NT2/D1 (cell line): ENCODE measurements at places on chromosomes 2 and 18.

DNA sequence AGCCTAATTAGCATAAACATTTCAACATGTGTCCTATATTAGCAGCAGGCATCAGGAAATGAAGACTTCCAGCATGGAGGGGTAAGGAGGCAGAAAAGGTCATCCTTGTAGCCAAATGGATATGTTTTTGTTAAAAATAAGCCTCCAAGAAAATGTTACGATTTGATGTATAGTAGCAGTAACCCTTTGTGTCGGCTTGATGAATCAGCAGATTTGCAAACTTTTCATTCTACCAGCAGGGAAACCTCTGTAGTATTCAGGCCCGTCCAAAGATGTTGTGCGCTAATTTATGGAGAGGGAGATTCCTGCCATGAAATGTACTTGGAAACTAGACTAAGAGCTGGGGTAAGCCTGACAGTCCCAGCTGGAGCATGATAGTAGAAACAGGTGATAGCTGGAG lies 780.8 kb upstream of the KLHL29 start:
- no peak for DNase-seq

DNA sequence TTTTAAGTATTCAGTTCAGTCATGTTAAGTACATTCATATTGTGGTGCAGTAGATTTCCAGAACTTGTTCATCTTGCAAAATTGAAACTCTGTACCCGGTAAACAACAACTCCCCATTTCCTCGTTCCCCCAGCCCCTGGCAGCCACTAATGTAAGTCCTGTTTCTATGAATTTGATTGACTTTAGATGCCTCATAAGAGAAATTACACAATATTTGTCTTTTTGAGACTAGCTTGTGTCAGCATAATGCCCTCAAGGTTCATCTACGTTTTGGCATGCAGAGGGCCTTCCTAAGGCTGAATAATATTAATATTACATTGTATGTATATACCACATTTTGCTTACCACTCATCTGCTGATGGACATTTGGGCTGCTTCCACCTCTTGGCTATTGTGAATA lies 30.9 kb downstream of the METTL21A start:
- no peak for DNase-seq

GRCh38 chr2:239502430-239503186 lies 101.8 kb upstream of the HDAC4 start:
- DNase-seq = no peak

DNA sequence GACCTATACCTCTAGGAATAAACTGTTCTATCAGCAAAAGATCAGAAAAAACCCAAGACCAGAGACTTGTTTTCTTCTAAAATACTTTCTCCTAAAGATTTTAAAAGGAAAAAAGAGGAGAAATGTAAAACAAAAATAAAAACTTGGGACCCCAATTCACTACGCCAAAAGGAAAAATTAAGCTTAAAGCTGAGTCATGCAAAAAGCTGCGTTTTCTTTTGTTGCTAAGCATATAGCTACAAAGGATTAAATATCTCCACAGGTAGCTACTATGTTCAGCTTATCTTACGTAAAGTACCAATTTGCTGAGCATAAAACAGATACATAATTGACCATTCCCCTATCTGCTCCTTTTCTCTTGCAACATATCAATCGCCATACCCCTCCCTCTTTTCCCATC lies 950.0 kb upstream of the NXPH2 start:
- no peak for DNase-seq

DNA sequence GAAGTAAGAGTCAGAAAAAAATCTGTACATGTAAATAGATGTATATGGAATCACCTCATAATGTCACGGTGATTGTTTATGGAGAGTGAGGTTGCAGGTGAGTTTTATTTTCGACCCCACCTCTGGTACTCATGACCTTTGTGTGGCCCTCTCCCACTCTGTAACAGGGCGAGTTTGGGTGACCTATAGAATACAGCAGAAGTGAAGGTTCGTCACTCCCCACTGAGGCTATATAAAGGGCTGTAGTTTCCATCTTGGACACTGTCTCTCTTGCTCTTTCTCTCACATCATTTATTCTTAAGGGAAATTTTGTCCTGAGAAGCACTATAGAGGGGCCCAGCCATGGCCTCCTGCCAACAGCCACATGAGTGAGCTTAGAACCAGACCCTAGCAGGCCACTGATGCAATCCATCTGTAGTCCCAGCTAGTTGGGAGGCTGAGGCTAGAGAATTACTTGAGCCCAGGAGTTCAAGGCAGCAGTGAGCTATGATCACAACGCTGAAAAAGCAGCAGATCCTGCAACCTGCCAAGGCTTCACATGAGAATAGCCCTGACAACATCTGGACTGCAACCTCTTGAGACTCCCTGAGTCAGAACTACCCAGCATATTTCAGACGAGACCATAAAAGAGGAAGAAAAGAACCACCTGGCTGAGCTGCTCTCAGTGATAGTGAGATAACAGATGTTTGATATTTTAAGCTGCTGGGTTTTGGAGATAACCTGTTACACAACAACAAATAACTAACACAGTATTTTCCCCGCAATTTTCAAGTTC lies 74.3 kb upstream of the SLC1A4 start:
- no peak for DNase-seq

DNA sequence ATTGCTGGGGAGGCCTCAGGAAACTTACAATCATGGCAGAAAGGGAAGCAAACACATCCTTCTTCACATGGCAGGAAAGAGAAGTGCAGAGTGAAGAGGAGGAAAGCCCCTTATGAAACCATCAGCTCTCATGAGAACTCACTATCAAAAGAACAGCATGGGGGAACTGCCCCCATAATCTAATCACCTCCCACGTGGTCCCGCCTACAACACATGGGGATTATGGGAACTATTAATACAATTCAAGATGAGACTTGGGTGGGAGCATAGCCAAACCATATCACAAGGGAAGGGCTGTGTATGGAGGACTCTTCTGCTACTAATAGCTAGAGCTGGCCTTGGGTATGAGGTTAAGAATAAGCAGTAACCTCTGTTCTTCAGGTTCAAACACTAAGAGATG lies 8.8 kb upstream of the SETBP1 start:
- no peak for DNase-seq

DNA sequence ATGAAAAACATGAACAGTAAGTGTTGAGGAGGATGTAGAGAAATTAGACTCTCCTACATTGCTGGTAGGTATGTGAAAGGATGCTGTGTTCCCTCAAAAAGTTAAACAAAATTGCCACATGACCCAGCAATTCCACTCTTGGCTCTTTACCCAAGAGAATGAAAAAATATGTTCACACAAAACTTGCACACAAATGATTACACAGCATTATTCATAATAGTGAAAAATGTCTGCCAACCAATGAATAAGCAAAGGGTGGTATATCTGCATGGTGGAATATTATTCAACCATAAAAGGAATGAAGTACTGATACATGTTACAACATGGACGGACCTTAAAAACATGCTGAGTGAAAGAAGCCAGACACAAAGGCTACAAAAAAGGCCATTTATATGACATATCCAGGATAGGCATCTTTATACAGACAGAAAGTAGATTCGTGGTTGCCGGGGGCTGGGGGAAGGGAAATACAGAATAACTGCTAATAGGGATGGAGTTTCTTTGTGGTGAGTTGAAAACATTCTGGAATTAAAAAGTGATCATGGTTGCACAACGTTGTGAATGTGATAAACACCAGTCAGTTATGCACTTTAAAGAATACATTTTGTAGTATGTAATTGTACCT lies 85.4 kb upstream of the MYO3B start:
- DNase-seq = no peak

- DNase-seq = no peak
These were observed 2.1 kb downstream of the PCBP1 start for GRCh38 chr2:70089220-70089982.

DNA sequence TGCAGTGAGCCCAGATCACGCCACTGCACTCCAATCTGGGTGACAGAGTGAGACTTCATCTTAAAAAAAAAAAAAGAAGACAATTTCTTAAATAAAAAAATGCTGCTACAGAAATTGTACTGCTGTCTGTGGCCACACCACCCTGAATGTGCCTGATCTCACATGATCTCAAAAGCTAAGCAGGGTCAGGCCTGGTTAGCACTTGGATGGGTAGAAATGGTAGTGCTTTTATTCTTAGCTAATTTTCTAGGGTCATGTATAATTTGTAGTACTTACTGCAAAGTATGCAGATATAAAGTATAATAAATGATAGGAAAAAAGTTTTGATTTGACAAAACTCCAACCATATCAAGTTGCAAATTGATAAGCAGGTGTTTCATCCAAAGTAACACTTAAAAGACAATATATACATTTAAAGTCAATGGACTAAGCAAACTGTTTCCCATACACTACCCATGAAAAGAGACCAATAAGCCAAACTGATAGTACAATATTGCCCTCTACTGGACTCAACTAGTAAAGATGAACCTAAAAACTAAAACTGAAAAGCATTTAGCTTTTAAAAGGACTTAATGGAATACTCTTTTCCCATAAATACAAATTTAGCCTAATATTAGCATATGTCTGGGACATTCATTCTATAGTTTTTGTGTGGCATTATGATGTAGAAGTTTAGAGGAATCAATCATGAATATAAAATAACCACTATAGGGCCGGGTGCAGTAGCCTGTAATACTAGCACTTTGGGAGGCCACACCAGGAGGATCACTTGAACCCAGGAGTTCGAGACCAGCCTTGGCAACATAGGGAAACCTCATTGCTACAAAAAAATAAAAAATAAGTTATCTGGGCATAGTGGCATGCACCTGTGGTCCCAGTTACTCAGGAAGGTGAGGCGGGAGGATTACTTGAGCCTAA lies 18.6 kb upstream of the PEX13 start:
- DNase-seq = no peak

DNA sequence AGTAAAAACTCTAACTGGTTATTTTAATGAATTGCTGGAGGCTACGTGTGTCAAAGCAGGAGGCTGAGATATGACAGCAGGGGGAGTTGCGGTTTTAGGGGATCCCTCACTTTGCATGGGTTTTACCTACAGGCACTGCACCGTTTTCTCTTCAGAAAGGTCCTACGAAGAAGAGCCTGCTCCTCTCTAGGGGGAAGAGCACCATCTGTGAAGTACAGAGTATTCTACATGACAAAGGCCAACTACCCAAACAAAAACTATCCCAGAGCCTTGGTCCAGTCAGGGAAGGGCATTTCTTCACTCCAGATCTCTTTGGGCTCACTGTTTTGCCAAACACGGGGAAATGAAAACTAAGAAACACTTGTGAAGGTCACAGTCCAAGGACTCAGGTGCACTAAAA lies 696.7 kb upstream of the SOX11 start:
- DNase-seq = peak; percentile 46

GRCh38 chr2:174761837-174762236 lies 2.4 kb downstream of the CHRNA1 start:
- DNase-seq = no peak

DNA sequence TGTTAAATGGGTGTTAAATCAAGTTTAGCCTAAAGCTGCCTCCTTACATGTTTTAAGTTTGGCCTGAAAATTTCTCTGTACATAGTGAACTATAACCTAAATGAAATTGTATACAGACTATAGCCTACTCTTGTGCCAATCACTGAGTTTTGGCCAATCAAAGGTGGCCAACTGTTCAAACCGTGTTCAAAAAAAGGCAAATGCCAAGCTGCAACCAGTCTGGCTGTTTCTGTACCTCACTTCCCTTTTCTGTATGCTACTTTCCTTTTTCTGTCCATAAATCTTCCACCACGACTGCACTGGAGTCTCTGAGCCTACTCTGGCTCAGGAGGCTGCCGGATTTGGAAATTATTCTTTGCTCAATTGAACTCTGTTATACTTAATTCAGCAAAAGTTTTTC lies 121.0 kb downstream of the SPOPL start:
- no peak for DNase-seq

- no peak for DNase-seq
These were observed 55.4 kb downstream of the MAPRE2 start for GRCh38 chr18:35096677-35097011.

DNA sequence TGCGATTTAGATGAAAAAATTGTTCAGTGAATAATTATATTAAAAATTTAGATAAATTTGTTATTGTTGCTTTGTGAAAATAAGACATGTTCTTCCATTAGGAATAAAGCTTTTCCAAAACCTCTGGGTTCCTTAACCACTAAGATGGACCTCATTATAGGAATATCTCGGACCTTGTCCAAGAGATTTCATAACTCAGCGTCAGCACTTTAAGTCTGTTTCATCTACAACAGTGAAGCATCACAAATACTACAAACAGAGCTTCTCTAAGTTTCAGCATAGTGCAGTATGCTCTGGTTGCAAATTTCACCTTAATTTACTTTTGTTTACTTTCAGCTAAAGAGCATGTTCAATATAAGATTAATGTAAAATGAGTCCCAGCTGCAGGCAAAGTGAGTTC lies 150.3 kb downstream of the UBE2E3 start:
- DNase-seq = no peak

DNA sequence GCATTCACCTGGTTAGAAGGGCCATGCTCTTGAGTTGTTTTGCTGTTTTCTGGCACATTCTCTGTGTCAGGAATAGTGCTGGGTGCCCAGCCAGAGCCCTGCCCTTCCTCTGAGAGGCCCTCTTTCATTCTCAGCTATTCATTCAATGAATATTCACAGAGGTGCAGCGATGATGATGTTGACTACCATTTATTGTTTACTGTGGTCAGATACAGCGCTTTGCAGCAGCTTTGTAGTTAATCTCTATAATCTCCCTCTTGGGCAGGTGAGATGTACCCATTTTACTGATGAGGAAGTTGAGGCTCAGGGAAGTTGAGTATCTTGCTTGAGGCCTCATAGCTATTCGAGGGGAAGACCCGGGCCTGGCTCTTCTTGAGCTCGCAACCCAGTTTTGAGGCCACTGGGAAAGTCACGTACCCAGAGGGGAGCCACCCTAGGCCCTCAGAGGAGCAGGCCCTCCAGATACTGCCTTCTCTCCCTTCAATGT lies 9.9 kb downstream of the INHBB start:
- DNase-seq = no peak

DNA sequence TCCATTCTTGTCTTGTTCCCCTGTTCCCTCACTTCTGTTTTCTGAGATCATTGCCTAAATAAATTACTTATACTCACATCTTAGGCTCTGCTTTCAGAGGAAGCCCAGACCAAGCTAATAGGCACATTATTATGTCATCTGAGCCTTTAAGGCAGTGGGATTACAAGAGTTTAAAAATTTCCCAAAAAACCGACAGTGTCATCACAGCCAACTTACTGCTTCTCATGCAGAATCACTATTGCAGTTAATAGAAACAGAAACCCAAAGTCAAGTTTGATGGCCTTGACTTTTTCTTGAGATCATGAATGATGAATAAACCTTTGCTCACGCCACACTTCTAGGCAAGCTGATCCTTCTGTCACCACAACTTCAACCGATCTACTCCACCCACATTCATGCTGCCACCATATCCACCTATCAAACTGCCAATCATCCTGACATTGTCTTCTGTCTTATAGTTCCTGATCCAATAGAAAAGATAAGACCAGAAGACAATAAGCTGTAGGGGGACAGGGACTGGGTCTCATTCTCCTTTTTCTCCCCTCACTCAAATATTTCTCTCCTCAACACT lies 142.7 kb upstream of the CREB1 start:
- DNase-seq = no peak

GRCh38 chr2:47179388-47179787 lies 24.3 kb upstream of the STPG4 start:
- no peak for DNase-seq

DNA sequence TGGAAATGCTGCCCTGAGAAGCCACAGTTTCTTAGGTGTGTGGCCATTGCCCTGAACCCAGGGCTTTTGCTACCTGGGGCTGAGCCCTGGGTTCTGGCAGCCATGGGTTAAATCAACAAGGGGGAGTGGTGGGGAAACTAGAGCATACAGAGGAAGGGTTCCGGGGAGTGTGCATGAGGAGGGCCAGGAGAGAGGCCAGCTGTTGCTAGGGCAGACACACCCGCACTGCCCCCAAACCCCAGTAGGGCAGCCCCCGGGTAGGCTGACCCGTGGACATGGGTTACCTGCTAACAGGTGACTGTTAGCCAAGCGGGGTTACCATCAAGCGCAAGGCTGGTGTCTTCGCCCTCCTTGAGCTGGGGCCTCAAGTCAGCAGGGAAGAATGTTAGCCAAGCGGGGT lies 14.8 kb upstream of the ARHGEF4 start:
- DNase-seq = no peak
